ENCODE measurements at places on chromosomes 13 and 19.

DNA sequence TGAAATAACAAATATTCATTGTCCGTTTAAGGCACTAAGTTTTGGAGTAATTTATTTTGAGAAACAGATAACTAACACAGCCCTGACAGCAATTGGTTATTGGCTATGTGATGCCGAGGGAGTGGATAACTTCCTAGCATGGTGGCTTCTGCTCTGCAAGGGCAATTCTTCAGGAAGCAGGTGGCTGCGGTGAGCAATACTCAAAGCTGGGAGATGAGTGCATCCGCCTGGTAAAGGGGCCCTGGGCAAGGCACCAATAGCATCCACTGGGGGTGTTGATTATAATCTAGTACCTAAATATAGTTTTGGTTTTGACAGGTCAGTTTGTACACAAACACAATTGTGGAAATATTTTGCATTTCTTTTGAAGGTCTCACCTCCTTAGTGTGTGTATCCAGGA lies 41.0 kb downstream of the CCDC70 start:
- no peak for DNase-seq

DNA sequence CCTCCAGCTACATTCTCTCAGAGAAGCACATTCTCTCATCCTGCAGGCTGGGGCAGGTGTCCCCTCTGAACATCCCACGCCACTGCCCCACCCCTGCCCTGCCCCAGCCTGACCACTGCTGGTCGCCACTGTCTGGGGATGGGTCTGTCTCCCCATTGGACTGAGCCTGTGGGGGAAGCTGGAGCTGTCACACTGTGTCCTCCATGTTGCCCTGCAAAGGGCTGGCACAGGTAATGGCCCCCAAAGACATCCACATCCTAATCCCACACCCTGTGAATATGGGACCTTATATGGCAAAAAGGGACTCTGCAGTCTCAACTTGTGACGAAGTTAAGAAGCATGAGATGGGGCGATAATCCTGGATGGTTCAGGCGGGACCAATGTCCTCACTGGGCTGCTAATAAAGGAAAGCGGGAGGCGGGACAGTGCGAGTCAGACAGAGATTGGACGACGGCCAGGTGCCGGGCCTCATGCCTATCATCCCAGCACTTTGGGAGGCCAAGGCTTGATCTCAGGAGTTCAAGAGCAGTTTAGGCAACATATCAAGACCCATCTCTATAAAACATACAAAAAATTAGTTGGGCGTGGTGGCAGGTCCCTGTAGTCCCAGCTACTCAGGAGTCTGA lies 9.1 kb downstream of the AP2S1 start:
- DNase-seq, result no peak

GRCh38 chr13:97058391-97058790 lies 64.1 kb upstream of the OXGR1 start:
- no peak for DNase-seq

- no peak for DNase-seq
These were observed 4.9 kb upstream of the KLK15 start for GRCh38 chr19:50838239-50838638.

- DNase-seq, result no peak
These were observed 25.1 kb upstream of the MEIS3 start for GRCh38 chr19:47444388-47444821.

DNA sequence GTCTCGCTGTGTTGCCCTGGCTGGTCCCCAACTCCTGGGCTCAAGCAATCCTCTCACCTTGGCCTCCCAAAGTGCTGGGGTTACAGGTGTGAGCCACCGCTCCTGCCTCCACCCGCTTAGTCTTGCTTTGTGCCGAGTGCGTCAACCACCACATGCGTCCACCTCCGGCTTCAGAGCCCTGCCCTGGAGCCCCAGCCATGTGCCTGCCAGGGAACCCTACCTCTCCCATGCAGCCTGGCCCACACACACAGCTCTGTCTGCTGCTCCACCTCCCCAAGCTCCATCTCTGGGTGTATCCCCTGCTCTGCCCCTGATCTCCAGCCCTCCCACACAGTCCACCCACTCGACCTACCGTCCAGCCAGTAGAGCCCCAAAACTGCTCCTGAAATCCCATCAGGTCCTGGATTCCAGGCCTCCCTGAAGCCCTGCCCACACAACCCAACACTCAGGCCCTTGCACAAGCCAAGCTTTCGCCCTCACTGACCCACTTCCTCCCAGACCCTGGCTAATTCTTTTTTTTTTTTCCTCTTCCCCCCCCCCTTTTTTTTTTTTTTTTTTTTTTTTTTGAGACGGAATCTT lies 9.6 kb downstream of the CYP2F1 start:
- no peak for DNase-seq

DNA sequence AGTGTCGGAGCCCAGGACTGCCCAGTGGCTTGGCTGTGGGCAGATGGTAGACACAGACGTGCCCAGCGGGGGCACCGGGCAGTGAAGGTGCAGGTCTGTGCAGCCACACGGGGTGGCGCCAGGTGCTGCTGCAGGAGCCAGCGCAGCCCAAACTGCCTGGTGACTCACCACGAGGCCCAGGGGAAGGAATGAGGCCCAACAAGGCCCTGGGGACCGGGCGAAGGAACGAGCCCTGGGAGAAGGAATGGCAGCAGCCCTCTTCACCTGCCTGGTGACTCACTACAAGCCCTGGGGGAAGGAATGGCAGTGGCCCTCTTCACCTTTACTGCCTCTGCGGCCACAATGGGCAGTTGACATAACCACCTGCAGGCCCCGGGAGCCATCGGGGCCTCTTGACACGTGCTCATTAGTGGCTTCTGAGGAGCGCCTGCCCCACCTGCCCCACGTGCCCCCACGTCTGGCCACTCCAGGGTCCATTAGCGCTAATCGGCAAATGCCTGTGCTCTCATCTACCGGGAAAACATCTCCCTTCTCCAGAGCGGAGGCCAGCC lies 9.3 kb downstream of the MED16 start:
- no peak for DNase-seq

- DNase-seq, result no peak
These were observed 809.0 kb upstream of the SLITRK5 start for GRCh38 chr13:86862137-86862536.

GRCh38 chr13:106078191-106078590 lies 457.3 kb downstream of the EFNB2 start:
- DNase-seq, result no peak

- no peak for DNase-seq
These were observed 53.6 kb downstream of the SLC10A2 start for GRCh38 chr13:103012646-103013045.

GRCh38 chr13:23845105-23845725 lies 44.0 kb downstream of the MIPEP start:
- DNase-seq, result no peak
